ELF-1 (cell line): ENCODE measurements at places on chromosomes 4 and X.

GRCh38 chrX:34770511-34770910, 113.4 kb upstream of the TMEM47 start:
- DNase-seq: no peak

GRCh38 chr4:176186067-176186466, 9.3 kb downstream of the SPATA4 start:
- no peak for DNase-seq

GRCh38 chr4:56622176-56622575, 58.9 kb downstream of the HOPX start:
- no peak for DNase-seq

DNA sequence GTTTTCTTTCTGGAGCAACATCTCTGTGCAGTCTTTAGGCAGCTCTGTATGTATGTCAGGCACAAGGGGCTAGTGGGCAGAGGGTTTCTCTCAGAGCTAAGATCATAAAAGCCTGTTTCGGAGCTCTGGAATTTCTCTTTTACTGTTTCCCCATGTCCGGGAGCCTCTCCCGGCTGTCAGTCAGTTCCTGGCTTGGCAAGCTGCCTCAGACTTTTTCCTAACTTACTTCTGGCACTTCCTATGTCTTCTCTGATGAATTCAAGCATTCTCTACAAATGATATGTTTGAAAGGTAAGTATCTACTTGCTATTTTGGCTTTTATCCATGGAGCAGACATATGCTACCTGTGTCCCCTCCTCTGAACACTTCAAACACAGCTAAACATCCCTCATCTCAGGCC, 129.3 kb upstream of the PGRMC2 start:
- no peak for DNase-seq

DNA sequence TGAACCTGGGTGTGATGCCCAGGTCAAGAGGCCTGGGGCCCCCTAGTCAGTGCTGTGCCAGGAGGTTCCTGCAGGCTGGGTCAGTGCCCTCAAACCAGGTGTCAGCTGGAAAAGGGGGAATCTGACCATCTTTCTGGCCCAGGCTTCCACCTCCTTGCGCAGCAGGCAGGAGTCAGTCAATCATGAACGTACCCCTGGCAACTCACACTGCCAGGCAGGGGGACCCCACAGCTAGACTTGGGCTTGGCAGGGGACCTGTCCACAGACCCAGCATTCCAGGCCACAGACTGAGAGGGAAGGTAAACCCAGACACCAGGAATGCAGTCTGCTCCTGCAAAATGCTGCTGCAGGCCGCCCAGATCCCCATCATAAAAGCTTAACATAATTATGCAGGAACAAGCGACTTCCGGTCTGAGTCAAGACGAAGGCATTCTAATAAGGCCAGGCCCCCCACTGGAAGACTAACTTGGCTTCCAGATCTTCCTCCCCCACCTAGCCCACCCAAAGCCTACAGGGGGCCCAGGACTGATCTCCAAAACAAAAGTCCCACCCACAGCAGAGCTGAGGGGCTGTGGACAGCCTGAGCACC, 156.3 kb downstream of the BCOR start:
- DNase-seq: peak; percentile 86

DNA sequence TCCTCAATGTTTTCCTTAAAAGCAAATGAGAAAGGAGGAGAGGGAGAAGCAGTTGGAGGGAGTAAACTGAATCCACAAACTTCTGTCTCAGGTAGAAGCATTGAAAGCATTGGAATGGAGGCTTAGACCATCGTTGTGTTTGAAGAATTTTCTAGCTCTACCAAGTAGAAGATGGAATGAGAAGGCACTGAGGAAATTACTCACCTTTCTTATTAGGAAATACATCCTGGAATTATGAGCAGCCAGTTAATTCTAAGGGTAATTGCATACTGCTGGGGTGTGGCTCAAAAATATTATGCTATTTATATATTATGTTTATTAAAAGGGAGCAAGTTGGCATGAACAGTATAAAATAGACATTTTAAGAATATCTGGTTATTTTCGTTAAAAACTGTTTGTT, 12.9 kb downstream of the PGM2 start:
- no peak for DNase-seq

GRCh38 chr4:2482693-2483092, 13.8 kb downstream of the RNF4 start:
- DNase-seq: no peak

- no peak for DNase-seq
Observed at GRCh38 chrX:41558531-41558930, 111.4 kb downstream of the NYX start.

DNA sequence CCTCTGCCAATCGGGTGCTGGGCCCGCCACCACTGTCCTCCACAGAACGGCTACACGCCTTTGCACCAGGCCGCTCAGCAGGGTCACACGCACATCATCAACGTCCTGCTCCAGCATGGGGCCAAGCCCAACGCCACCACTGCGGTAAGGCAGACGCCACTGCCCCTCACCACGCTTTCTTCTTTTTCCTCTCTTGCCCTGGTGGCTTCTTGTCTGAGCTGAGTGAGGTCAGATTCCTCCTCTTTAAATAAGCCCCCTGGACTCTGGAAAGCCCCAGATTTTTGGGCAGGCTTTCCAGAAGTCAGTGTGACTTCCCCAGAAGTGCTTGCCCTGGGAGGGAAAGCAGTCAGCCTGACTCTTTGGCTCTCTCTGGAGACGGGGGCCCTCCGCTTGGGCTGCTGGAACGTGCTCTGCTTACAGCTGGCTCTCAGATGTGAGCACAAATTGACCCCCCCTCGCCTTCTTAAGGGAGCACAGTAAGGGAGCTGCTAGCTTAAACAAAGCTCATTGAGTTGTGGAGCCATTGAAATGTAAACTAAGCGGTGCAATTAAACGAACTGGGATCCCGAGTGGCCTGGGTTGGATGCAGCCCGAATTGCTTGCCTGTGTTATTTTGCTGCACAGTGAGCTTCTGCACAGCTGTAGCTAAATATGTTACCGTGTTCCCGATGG, 243.1 kb downstream of the ANK2 start:
- peak; percentile 90 for DNase-seq

GRCh38 chr4:139921429-139922184, 232.4 kb downstream of the MAML3 start:
- no peak for DNase-seq

- DNase-seq: peak; percentile 55
Observed at GRCh38 chr4:81698538-81699296, 227.0 kb upstream of the RASGEF1B start.

GRCh38 chr4:136590440-136590839, 941.9 kb downstream of the PCDH18 start:
- DNase-seq: no peak

DNA sequence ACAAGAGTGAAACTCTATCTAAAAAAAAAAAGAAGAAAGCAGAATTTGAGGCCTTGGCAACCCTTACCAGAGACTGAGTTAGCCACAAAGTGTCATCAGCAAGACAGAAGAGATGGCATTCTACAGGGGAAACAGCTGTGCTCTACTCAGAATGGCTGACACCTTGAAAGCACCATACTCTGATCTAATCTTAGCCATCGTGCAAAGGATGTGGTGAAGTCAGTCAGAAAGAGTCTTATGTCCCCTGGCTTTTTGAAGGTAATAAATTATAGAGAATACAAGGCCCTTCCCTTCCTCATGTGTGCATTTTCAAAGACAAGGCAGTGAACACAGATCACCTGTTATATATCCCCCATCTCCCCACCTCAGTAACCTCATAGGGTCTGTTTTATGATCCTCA, 13.2 kb downstream of the CLNK start:
- DNase-seq: no peak

- DNase-seq: no peak
Observed at GRCh38 chr4:2663275-2663674, 92.9 kb downstream of the TNIP2 start.

DNA sequence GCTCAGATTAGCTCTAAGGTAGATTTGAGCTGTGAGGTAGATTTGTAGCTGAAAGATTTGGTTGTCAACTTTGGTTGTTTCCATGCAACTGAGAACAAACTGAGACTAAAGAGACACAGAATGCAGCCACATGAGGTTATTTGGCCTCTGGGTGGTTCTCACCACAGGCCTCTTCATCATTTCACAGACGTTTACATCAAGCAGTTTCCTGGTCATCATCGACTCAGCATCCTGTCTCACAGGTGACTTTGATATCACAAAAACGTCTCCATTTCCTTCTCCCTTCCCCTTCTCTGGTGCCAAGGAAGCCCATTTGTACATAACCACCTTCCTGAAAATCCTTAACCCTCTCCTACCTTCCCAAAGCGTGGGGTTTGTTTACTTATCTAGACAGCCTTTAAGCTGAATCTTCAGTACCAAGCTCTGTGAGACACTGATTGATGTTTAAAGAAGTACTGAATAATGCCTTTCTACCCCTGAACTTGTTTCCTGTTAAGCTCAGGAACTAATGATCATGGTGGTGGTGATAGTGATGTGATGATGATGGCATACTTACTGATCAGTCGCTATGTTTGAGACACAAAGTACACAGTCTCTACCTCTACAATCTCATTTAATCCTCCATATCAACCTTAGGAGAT, 81.9 kb downstream of the FAM114A1 start:
- no peak for DNase-seq
